Stimulated activated effector memory CD8-positive, alpha-beta T cell treated with anti-CD3 and anti-CD28 coated beads, Interleukin-12 subunit alpha, Interleukin-12 subunit beta, amount 100 ng/mL, for 72 hours (primary cell): ENCODE measurements at places on chromosomes 4 and X.

DNA sequence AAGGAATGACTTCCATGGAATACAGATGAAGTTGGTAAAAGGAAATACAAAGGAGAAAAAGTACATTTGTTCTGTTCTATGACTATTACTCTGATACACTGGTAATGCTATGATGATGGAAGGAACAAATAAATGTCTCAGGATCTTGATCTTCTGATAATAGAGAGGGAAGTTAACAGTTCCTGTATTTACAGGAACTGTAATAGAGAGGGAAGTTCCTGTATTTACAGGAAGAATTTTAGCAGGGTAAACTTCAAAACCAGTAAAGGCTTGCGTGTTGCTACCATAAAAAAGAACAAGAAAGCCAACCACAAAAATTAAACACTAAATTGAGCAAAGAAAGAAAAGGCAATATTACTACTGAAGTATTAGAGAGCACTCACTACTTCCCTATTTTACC is 91.7 kb upstream of the HPGD start:
- no peak for DNase-seq

DNA sequence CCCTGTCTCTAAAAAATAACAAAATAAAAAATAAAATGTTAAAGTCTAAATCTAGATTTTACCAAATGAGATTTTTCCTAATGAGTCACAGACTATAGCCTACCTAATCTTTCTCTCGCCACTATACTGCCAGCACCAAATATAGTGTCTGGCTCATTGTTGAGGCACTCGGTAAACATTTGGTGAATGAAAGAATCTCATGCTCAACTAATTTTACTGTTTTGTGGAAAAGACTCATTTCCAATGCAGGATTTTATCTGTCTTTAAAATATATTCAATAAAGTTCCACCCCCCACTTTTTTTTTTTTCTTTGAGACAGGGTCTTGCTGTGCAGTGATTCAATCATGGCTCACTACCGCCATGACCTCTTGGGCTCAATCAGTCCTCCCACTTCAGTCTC is 71.5 kb downstream of the PLS3 start:
- no peak for DNase-seq

GRCh38 chrX:135543924-135544323 is 23.5 kb downstream of the INTS6L start:
- DNase-seq: no peak

GRCh38 chr4:79620617-79621016 is 212.6 kb upstream of the GK2 start:
- no peak for DNase-seq

- DNase-seq: no peak
Measured at GRCh38 chr4:161097821-161098220, 1066.0 kb downstream of the FSTL5 start.

- no peak for DNase-seq
Measured at GRCh38 chr4:44446801-44447562, 1.6 kb downstream of the KCTD8 start.

DNA sequence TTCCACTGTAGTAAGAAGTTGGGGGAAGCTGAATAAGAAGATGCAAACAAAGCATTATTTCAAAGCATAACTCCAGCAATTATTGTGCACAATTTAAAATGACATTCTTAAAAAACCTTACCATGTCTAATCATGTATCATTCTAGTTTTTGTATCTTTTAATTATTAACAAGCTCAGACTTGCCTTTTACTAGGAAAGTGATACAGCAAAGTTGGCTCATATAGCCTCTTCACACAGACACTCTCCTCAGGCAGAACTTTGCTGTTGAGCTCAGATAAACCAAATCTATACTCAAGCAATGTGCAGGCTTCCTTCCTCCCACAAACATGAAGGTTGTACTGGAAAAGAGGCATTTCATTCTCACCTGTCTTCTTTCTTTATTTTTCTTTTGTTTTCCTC is 358.7 kb upstream of the EMCN start:
- DNase-seq: no peak

- no peak for DNase-seq
Measured at GRCh38 chr4:88411491-88412096, 32.9 kb downstream of the HERC6 start.

DNA sequence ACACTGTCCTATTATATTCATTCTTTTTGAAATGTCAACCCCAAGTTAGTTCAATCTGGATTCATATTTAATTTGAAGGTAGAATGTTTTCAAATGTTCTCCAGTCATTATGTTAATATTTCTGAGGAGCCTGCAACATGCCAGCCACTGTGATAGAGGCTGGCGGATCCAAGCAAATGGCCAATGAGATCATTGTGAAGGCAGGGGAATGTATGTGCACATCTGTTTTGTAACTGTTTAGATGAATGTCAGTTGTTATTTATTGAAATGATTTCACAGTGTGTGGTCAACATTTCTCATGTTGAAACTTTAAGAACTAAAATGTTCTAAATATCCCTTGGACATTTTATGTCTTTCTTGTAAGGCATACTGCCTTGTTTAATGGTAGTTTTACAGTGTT is 1.6 kb downstream of the CXCL1 start:
- DNase-seq: no peak

GRCh38 chrX:91108761-91109160 is 325.9 kb upstream of the PABPC5 start:
- DNase-seq: no peak

DNA sequence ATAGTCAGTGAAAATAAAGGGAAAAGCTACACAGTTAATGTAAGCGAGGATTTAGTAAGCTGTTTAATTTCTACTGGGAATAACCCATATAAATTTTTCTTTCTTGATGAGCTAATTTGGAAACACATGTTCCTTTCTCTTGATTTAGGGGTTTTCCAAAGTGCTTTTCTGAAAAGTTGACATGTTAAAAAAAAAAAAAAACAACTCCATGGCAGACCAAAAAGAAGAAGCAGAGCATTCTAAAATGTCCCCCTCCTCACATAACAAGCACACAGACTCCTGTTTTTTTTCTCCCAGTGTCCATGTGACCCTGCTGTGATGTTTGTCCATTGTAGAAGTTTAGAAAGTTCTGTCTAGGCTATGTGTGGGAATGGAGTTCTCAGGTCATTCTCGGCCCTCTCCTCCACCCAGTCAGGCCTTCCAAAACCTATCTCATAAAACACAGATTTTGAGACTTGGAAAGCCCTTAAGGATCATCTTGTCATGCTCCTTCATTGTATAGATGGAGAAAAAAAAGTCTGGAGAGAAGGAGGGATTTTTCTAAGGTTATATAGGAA is 792 bp downstream of the CLIC2 start:
- no peak for DNase-seq

GRCh38 chr4:79043138-79043537 is 103.9 kb upstream of the PAQR3 start:
- no peak for DNase-seq

GRCh38 chr4:156609421-156609820 is 362.2 kb downstream of the PDGFC start:
- no peak for DNase-seq
